ENCODE measurements at places on chromosomes 4 and X. TPM values are rescaled to one million over a fixed set of nuclear protein-coding genes. Genes with fewer than 3 reads are reported as not detected.
A peak's percentile ranks its signal among the peaks of the same experiment; 100 is the strongest.

- DNase-seq, result no peak
Observed at GRCh38 chr4:8591626-8592365, 769 bp upstream of the CPZ start.

- no peak for DNase-seq
Observed at GRCh38 chr4:14022456-14022855, 394.9 kb upstream of the BOD1L1 start.

GRCh38 chr4:77500801-77501200, 104.8 kb upstream of the CXCL13 start:
- DNase-seq, result no peak

DNA sequence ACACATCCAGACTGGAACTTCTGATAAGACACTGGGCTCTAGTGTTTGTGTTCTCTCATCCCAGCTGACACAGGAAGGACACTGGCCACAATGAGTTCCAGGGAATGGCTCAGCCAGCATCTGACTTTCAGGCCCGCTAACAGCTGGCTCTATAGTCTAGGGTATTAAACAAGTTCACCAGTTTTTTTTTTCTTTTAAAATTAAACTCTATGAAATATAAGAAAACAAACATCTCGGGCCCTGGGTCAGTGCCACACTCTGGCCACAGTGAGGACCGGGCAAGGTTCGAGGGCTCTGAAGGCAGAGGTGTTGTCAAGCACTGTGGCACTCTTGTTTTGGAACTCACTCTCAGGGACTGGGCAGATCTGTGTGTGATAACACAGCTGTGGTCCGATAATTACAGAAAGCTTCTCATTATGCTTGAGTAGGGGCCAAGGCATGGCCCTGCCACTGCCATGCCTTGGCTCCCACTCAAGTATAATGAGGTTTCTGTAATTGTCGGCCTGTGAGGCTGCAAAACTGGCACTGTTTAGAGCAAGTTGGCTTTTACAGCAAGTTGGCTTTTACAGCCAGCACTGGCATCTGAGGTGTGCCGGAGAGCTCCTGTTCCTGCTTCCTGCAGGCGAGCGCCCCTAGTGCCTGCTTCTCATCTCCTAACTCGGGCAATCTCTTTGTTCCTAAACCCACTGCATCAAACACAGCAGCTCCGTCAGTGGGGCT, 62.8 kb downstream of the PPP1R2C start:
- DNase-seq, result peak; percentile 25

DNA sequence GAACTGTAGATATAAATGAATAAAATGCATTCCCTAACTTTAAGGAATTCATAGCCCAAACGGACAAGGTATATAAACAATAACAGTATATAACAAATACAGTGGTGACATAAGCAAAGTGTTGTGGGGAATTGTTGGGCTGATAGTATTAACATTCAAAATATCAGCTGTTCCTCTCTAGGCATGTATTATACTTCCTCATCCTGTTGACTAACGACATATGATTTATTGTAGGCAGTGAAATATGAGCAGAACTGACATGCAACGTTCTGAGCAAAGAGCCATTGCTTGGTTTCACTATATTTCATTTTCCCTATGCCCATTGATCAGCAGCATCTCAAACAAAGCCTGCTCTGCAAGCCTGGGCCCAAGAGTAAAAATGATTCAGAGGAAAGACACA, 143.9 kb downstream of the PTCHD1 start:
- no peak for DNase-seq

- DNase-seq, result peak; percentile 80
Observed at GRCh38 chr4:1727117-1728031, 6.1 kb downstream of the TACC3 start.

DNA sequence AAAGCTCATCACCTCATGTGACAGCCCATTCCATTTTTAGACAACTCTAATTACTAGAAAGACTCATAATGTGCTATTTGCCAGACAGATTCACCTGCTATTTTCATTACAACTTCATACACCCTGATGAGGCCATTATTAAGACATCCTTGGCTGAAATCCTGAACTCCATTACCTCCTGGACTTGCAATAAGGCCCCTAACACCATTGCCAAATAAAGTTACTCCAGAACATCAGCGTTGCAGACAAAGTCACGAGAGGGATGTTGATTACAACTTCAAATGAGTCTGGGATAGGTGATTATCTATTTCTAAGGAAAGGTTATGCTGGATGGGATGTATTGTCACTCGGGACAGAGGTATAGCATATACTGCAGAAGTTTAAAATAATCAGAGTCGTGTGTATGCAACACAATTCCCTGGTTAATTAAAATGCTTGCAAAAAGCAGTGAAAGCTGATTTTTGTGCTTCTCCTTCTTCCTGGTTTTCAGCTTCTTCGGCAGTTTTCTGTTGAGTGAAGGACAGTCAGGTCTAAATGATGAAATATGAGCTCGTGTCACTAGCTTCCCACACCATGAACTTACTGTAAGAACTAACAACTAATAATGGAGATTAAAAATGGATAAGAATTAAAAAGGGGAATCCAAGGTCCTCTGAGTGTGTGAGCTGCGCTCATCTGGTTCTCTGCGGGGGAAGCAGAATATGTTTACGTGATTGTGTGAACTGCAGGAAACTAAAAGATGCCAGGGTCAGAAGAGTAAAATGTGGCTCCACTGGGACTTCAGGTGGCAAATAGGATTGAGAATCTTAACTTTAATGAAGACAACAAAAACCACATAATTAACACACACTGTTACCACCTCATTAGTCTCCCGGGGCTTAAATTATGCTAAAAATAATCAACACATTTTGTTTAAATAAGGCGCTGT, 17.6 kb upstream of the SOD3 start:
- no peak for DNase-seq

GRCh38 chr4:65508168-65508567, 162.1 kb downstream of the EPHA5 start:
- no peak for DNase-seq

DNA sequence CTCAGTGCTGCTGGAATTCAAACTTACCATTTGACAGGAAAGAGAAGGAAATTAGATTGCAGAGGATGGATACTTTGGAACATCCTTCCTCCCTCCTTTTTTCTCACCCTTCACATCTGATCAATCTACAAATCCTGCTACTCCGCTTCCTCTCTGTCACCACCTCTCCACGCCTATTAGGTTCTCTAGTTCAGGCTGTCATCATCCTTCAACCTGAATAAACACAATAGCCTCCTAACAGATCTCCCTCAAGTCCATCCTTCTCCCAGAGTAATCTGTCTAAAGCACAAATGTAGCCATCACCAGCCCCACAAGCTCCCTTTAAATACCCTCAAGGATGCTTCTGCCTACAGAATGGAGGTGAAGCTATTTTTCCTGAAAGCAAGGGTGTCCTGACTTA, 20.0 kb upstream of the SLAIN2 start:
- no peak for DNase-seq

- DNase-seq, result no peak
Observed at GRCh38 chrX:71236836-71237235, 13.8 kb downstream of the GJB1 start.

GRCh38 chr4:23022032-23022431, 329.3 kb downstream of the GBA3 start:
- no peak for DNase-seq

GRCh38 chr4:147463065-147463464, 17.8 kb upstream of the EDNRA start:
- DNase-seq, result no peak

GRCh38 chr4:114034189-114034588, 54.7 kb upstream of the ARSJ start:
- DNase-seq, result no peak

- peak; percentile 82 for DNase-seq
Observed at GRCh38 chrX:149456476-149457245, 48.4 kb downstream of the IDS start.

- no peak for DNase-seq
Observed at GRCh38 chr4:1879485-1879884, 8.3 kb downstream of the NSD2 start.

DNA sequence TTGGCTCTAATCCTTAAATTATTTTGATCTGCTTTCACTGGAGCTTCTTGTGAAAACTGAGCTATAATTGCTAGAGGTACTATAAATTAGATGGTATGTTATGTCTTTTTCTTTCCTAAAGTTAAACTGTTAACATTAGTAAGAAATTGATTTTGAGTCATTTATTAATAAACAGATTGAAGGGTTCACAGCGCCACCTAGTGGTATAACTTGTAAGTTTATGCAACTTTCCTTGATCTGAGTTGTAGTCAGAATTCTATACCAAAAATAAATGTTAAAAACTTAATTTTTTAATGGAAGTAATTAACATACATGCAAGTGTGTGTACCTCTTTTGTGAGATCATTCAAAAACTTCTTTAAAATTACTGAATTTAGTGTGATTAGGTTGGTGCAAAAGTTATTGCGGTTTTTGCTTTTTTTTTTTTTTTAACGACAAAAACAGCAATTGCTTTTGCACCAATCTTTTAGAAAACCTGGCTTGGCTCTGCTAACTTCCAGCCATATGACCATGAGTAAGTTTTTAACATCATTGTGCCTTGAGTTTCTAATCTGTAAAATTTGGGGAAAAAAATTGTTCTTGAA, 151.5 kb downstream of the CENPC start:
- peak; percentile 51 for DNase-seq

- peak; percentile 34 for DNase-seq
Observed at GRCh38 chr4:151744614-151745013, 16.2 kb downstream of the GATB start.

- DNase-seq, result no peak
Observed at GRCh38 chrX:129979207-129979920, 3.1 kb upstream of the BCORL1 start.

DNA sequence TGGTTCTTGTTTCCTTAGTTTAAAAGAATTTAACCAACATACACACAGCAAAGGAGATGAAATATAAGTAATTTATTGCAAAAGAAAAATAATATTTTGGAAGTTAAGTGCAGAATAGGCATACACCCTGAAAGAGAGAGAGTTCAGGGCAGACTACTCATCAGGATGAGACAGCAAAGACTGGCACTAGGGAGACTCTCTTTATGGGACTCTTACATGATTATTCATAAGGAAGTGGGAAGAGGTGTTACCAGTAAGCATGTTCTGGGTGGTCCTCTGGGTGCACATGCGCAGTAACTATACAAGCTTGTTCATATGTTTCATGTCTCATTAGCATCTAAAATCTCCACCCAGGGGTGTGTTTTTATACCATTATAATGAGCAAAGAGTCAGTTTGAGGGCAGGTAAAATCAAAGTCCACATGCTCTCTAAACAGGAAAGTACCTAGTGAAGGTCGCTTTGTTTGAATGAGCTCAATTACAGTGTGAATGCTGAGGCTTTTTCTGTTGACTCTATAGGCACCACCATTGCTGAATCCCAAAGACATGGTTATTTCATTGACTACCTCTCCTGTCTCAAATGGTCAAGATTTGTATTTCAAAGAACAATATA, 38.2 kb upstream of the PRDM5 start:
- no peak for DNase-seq

GRCh38 chr4:184848510-184848909, 22.7 kb upstream of the ACSL1 start:
- DNase-seq, result no peak

DNA sequence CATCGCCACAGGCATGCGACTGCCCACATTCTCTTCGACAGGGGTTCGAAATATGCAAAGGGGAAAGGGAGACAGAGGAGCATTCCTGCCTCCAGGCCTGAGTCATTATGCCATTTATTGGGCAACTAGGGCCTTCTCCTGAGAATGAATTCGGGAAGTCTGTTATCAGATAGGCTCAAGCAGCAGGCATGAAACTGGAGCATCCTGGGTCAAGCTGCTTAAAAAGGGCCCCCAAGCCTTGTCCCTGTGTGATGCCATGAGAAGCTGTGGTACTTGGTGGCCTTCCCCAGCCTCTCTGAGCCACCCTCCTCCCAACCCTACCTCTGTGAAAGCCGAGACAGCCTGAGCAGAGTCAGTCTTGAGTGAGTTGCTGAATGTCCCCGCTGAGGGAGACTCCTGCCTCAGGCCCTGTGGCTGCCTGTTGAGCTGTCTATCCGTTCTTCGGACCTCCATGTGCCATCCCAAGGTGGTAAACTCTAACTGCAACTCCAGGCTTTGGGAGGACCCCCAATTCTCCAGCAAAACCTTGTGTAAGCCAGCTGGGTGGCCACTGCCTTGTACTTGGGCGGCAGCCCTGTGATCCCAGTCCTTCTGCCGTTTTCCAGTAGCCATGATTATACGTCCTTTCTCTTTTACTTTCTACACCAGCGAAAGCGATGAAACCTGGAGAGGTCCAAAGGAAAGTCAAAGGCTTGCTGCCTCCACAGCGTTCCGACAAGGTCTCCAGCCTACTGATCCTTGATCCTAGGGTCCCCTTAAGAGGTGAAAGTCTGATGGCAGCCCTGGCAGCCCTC, 37.7 kb downstream of the NBDY start:
- DNase-seq, result no peak

DNA sequence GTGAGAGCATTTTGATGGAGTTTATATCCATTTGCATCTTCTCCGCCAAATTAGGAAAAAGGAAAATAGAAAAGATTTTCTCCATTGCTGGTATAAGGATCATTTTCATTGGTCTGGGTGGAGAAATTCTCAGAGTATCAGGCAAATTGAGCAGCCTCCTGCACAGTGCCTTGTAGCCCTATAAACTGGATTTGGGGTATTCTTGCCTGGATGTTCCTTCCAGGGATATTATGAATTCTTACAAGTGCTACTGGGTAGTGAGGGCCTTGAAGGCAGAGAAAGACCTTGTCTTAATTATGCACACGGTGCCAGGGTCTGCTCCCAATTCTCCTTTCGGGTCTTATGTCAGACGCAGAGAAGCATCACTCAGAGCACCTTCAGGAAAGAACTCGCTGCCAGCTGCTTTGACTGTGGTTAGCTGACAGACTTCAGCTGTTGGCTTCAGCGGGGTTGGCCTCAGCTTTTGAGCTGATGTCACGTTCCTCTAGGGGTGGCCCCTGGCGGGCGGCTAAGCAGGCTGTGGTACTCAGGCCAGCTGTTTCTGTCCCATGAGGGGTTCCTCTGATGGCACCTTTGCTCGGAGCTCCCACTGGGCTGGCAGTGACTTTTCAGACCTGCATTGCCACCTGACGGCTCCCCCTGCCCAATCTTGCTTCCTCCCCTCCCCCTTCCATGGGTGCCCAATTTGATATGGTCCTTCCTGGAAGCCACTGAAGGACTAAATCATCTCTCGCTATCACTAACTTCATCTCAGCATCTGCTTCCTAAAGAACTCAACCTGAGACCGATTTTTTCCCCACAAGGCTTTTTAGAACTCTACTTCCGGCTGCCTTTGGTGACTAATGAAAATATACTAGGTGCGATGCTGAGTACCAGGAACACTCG, 519.5 kb downstream of the BCOR start:
- no peak for DNase-seq

DNA sequence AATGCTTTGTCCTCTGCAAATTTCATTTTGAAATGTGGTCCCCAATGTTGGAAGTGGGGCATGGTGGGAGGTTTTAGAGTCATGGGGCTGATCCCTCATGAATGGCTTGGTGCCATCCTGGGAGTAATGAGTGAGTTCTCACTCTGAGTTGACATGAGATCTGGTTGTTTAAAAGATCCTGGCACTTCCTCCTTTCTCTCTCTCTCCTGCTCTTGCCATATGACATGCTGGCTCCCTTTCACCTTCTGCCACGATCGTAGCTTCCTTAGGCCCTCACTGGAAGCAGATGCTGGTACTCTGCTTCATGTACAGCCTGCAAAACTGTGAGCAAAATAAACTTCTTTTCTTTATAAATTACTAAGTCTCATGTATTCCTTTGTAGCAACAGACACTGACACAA, 262.0 kb downstream of the IL15 start:
- no peak for DNase-seq

USP17L11 gene
- not detected for total RNA-seq

LRBA gene
- 37.9 TPM for total RNA-seq

MID1 gene
- 36.9 TPM for total RNA-seq

SPIN3 gene
- total RNA-seq, result 6.7 TPM

RHOXF2B gene
- not detected for total RNA-seq

SSX4 gene
- total RNA-seq, result not detected

CT55 gene
- not detected for total RNA-seq

VSIG1 gene
- total RNA-seq, result 0.20 TPM

IL2RG gene
- not detected for total RNA-seq

TENM3 gene
- total RNA-seq, result 21.4 TPM

GK2 gene
- not detected for total RNA-seq
